ENCODE measurements at places on chromosomes 7 and 10. TPM values are rescaled to one million over a fixed set of nuclear protein-coding genes. Genes with fewer than 3 reads are reported as not detected.

Gene MYL10
- total RNA-seq, result not detected

DNA sequence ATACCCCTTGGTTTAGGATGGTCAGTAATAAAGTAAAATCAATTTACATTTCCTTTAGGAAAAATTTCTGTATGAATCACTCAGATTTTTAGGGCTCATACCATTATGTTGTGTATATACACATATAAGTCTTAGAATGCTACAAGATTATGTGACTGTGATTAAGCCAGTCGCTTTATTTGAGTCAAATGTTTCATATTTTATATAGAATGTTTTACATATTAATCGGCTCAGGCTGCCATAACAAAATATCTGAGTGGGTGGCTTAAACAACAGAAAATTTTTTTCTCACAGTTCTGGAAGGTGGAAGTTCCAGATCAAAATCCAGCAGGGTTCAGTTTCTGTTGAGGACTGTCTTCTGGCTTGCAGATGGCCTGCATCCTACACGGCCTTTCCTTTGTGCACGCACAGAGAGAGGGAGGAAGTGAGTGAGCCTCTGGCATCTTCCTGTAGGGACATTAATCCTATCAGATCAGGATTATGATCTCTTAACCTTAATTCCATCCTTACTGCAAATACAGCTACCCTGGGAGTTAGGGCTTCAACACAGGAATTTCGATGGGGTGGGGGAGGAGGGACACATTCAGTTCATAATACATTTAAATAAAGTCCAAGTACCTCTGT is 198.0 kb downstream of the PHF14 start:
- H3K36me3 ChIP-seq, result no peaks in the 10 kb centered on the region
- no peak for DNase-seq
- no peaks in the 10 kb centered on the region for H3K27me3 ChIP-seq
- H3K27ac ChIP-seq, result no peak overlapping the region
- H3K4me3 ChIP-seq, result no peak overlapping the region

DNA sequence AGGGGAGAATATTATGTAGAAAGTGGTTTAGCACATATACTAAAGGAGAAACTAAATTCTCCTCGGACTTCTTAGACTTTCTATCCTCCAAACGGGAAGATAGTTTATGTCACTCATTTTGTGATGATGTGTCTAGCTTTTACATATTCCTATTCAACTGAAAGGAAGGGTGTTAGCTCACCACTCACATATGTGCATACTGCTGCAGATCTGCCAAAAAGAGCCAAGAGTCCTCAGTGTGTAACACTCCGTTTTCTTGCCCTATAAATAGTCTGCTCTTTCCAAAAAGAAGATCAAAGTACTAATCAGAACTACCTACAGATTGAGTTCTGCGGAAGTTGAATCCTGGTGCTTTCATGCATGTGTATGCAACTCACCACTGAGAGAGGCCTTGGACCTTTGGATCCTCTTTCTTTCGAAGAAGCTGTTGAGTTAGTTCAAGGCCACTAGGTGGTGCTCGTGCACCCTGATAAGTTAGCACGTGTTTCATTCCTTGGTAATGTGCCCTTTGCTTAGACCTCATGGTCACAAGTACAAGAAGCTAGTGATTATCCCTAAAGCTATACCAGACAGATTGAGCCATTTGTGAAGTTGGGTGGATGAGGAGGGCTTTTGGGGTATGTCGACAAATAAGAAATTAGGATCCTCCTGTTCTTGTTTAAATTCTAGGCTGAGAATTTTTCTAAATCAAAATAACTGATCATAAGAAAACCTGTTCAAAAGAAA is 14.1 kb downstream of the YAE1 start:
- H3K27ac ChIP-seq, result peak overlapping the region; percentile 64
- no peak overlapping the region for H3K4me3 ChIP-seq
- peak; percentile 63 for DNase-seq
- H3K27me3 ChIP-seq, result no peaks in the 10 kb centered on the region
- H3K36me3 ChIP-seq, result no peaks in the 10 kb centered on the region
- peaks cover 10% of the 10 kb centered on the region for H3K4me1 ChIP-seq

DNA sequence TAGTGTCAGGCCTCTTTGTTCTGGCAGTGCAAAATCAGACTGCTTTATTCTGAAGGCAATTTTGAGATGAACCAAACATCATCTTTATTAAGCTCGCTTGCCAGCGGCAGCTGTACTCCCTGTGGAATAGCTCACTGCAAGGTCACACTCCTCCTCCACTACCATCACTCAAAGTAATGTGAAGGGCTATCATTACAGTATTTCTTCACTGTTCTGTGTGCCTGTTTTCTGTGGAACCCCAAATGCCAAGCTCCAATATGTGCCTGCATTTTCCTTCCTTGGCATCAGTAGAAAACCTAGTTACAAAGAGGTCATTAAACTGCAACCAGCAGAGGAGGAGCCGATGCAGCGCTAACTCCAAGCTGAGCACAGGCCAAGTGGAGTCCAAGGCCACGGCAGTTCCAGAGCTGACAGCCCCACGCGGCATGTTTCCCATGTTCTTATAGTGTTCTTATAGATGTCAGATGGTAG is 21.4 kb downstream of the BCCIP start:
- H3K4me1 ChIP-seq, result no peaks in the 10 kb centered on the region
- no peak overlapping the region for H3K4me3 ChIP-seq
- no peaks in the 10 kb centered on the region for H3K27me3 ChIP-seq
- H3K36me3 ChIP-seq, result peaks cover 12% of the 10 kb centered on the region
- no peak for DNase-seq

DNA sequence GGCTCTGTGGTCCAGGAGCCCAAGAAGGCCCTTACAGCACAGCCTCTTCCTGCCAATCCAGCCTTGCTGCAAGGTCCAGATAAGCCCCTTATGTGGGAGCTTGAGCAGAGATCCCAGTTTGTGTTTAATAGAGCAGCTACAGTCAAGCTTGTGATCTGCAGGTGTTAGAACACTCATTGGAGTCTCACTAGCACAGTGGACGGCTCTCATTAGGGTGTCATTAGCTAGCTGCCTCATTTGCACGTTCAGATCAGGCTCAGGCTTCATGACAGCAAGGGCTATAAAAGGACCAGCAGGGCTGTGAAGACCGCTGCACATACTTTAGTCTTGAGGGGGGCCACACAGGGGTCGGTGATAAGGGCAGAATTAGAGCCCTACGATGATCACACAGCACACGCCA is 443.2 kb downstream of the RPS24 start:
- no peaks in the 10 kb centered on the region for H3K27me3 ChIP-seq
- no peak for DNase-seq
- H3K4me3 ChIP-seq, result no peak overlapping the region
- no peaks in the 10 kb centered on the region for H3K4me1 ChIP-seq
- no peaks in the 10 kb centered on the region for H3K36me3 ChIP-seq

- peaks cover 1% of the 10 kb centered on the region for H3K27me3 ChIP-seq
- peaks cover 39% of the 10 kb centered on the region for H3K36me3 ChIP-seq
- H3K27ac ChIP-seq, result no peak overlapping the region
- H3K4me1 ChIP-seq, result no peaks in the 10 kb centered on the region
- H3K4me3 ChIP-seq, result no peak overlapping the region
Observed at GRCh38 chr10:72062382-72062781, 26.0 kb downstream of the SPOCK2 start.

Gene SND1
- 292 TPM for total RNA-seq

Gene PRLHR
- total RNA-seq, result not detected

DNA sequence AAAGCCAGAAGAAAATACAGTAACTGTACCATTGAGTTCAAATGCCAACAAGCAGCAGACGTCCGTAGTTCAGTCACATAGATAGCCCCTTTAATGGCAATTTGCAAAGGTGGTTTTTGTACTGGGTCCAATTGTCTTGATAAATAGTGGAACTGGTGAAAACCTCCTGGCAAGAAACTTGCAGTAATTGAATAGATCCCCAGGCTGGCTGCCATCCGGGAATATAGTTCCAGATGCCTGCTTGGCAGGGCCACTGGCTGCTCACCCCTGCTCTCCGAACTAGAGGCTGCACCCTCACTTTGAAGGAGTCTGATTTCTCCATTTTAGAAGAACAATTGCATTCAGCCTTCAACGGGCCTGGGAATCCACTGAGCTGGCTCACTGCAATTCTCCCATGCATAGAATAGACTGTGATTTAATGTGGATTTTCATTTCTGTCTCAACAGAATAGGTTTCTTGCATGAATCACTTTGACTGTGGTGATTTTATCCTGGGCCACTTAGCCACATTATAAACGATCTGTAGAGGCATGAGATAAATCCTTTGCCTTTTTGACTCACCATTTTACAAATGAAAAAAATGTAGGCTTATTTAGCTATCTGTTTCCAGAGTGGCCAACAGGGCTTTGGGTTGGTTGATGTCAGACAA is 35.9 kb upstream of the ELMO1 start:
- no peak for DNase-seq
- H3K27ac ChIP-seq, result no peak overlapping the region
- peaks cover 7% of the 10 kb centered on the region for H3K36me3 ChIP-seq
- peaks cover 4% of the 10 kb centered on the region for H3K4me1 ChIP-seq

DNA sequence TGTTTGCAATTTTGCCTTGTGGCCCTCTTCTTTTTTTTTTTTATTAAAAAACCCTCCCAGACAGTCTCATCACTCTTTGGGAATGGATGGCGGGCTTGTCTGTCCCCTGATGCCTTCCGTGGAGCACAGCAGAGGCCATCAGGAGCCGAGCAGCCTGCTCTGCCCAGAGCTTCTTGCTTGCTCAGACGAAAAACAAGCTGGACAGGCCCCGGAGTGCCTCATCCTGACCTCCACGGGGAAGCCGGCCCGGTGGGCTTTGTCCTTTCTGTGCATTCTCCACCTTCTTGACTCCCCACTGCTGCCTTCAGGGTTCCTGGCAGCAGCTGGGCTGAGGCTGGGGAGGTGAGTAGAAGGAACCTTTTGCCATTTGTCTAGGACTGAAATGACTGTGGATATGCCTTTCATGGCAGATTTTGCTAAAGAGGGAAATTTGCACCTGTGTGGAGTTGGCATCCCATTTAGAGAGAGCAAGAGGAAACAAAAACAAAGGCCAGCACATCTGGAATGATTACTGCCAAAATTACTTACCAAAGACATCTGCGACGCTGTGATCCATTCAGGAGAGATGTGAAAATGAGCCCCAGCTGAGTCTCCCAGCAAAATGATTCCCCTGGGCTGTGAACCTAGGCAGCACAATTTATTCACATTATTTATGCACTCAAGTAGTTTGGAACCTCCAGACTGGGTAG is 108.3 kb downstream of the AOAH start:
- H3K4me1 ChIP-seq, result peaks cover 13% of the 10 kb centered on the region
- no peaks in the 10 kb centered on the region for H3K27me3 ChIP-seq
- H3K4me3 ChIP-seq, result no peak overlapping the region
- H3K36me3 ChIP-seq, result peaks cover 4% of the 10 kb centered on the region
- DNase-seq, result no peak
- no peak overlapping the region for H3K27ac ChIP-seq

DNA sequence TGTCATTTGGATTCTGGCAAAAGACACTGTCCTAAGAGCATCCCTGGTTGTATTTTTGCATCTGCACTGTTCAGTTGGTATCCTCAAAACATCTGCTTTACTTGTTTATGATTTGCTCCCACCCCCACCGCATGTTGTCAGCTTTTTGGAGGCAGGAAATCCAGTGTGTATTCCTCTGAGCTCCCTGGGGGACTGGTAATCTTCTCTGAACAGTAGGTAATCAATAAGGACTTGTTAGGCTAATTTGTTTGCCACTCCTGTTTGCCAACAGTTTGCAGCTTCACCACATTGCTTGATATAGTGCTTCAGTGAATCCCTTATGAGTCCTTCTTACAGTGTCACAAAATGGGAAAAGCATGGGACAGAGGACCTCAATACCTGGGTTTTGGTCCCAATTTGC is 49.1 kb downstream of the FEZF1 start:
- H3K27me3 ChIP-seq, result no peaks in the 10 kb centered on the region
- no peaks in the 10 kb centered on the region for H3K4me1 ChIP-seq
- H3K36me3 ChIP-seq, result no peaks in the 10 kb centered on the region
- no peak for DNase-seq
- H3K27ac ChIP-seq, result no peak overlapping the region
- no peak overlapping the region for H3K4me3 ChIP-seq

Gene TEX36
- not detected for total RNA-seq

Gene VWA2
- total RNA-seq, result not detected

- H3K4me3 ChIP-seq, result no peak overlapping the region
- no peaks in the 10 kb centered on the region for H3K4me1 ChIP-seq
- no peak for DNase-seq
Observed at GRCh38 chr7:49783446-49783845, 10.0 kb downstream of the VWC2 start.

DNA sequence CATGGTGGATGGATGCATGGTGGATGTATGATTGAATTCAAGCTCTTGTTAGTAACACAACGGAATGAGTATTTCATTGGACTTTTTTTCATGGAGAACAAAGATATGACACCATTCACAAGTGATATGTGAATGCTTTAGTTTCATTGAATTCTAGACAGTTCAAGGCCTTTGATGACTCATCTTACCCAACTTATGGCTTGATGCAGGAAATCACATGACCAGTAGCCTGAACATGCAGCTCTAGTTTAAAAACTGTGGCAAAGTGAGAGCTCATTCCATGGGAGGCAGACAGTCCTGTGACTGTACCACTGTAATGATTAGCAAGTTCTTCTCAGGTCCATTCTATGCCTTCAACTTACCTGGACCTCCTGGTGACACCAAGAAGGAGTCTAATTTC is 1239.3 kb downstream of the TYW1 start:
- H3K27me3 ChIP-seq, result no peaks in the 10 kb centered on the region
- no peak for DNase-seq
- no peak overlapping the region for H3K4me3 ChIP-seq
- no peaks in the 10 kb centered on the region for H3K36me3 ChIP-seq

Gene WEE2
- 0.12 TPM for total RNA-seq

GRCh38 chr7:52656098-52656497 is 379.3 kb upstream of the POM121L12 start:
- H3K4me1 ChIP-seq, result no peaks in the 10 kb centered on the region
- no peaks in the 10 kb centered on the region for H3K27me3 ChIP-seq
- H3K36me3 ChIP-seq, result no peaks in the 10 kb centered on the region
- no peak for DNase-seq
- no peak overlapping the region for H3K4me3 ChIP-seq
